ENCODE measurements at places on chromosomes 2 and 18. TPM values are rescaled to one million over a fixed set of nuclear protein-coding genes. Genes with fewer than 3 reads are reported as not detected.

Gene ADGRF3
- 0.31 TPM for total RNA-seq

Gene NEUROD1
- total RNA-seq, result not detected

Gene INO80D
- 8.8 TPM for total RNA-seq

Gene ZC3H15
- 54.8 TPM for total RNA-seq

Gene RAB6D
- 0.09 TPM for total RNA-seq

Gene COL4A3
- total RNA-seq, result under 0.01 TPM

Gene RAD51AP2
- under 0.01 TPM for total RNA-seq

Gene IL18R1
- 0.98 TPM for total RNA-seq

Gene CPLX4
- not detected for total RNA-seq

Gene MEX3C
- 30.2 TPM for total RNA-seq

Gene TTLL4
- total RNA-seq, result 9.7 TPM

Gene CTAGE1
- total RNA-seq, result not detected

Gene UGT1A10
- not detected for total RNA-seq

Gene TPRKB
- 38.7 TPM for total RNA-seq

Gene THAP4
- total RNA-seq, result 43.9 TPM

Gene SYT4
- total RNA-seq, result 0.13 TPM

Gene POTEI
- total RNA-seq, result not detected

Gene SERPINB13
- total RNA-seq, result not detected

Gene TMEM37
- 2.0 TPM for total RNA-seq

Gene APOB
- 0.35 TPM for total RNA-seq

Gene CD226
- 0.53 TPM for total RNA-seq

Gene R3HDM1
- total RNA-seq, result 10.4 TPM

Gene NYAP2
- total RNA-seq, result 0.40 TPM

Gene C2orf74
- total RNA-seq, result 23.1 TPM

Gene DSC2
- 3.5 TPM for total RNA-seq

Gene SLC30A3
- 0.18 TPM for total RNA-seq

Gene DOK1
- total RNA-seq, result 6.4 TPM

Gene LONRF2
- total RNA-seq, result 1.5 TPM
